Amniotic stem cell (primary cell): ENCODE measurements at places on chromosomes 7 and 10.

DNA sequence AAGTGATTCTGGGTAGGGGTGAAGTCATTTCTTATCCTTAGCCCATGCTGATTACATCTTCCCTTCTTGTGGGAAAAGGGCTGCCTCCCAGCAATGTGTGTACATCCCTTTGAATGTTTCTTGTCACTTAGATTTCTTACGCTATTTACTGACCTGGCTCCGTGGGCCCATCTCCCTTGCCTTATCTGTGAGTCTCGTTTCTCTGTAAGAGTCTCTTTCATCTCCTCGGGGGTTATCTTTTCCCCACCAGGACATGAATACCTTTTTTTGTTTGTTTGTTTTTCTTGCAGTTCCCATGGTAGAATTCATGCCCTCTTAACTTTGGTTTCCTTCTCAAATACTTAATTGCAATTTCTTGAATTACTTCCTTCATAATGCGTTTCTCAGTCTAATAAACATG, 107.7 kb downstream of the BAMBI start:
- no peak for DNase-seq

DNA sequence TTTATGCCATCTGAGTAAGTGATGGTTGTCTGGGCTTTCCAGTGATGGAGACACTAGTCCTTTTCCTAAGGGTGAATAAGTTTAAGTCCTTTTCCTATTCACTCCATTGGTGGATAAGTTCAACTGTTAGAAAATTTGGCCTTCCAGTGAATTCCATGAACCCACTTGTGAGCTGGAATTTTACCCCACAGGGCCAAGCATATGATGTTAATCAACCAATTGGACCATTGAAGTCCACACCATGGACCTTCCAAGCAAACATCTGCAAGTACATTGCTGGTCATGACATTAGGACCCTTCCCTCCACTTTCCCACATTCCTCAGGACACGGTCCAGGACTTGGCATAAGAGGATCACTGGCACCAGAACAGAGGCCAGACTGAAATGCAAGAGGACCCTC, 381.4 kb downstream of the RPS24 start:
- no peak for DNase-seq

DNA sequence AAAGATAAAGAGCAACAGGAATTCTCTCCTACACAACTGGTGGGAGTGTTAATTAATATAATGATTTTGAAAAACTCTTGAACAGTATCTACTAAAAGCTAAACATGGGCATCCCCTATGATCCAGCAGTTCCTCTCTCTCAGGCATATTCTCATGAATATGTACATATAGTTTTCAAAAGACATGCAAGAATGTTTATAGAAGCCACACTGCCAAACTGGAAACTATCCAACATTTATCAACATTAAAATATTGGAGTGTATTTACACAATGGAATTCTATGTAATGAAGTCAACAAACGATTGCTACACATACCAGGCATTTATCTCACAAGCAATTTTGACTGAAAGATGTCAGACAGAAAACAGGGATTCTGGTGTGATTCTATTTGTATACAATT, 404.5 kb upstream of the ANKRD30A start:
- no peak for DNase-seq

GRCh38 chr7:85602196-85602595, 415.3 kb upstream of the SEMA3D start:
- DNase-seq: no peak

- DNase-seq: no peak
Observed at GRCh38 chr10:133274751-133275683, 1.7 kb downstream of the ADAM8 start.

- no peak for DNase-seq
Observed at GRCh38 chr10:122293961-122294380, 22.9 kb downstream of the BTBD16 start.

- DNase-seq: no peak
Observed at GRCh38 chr7:29844559-29844958, 38.3 kb downstream of the WIPF3 start.
